ENCODE measurements at places on chromosomes 3 and 15. TPM values are rescaled to one million over a fixed set of nuclear protein-coding genes. Genes with fewer than 3 reads are reported as not detected.

NGLY1 gene
- 38.8 TPM for total RNA-seq

KBTBD12 gene
- total RNA-seq: not detected

ADAMTSL3 gene
- 4.5 TPM for total RNA-seq

LRTM1 gene
- not detected for total RNA-seq

DLL4 gene
- 0.07 TPM for total RNA-seq

SLC15A2 gene
- total RNA-seq: not detected

PRSS50 gene
- total RNA-seq: not detected

NCEH1 gene
- total RNA-seq: 45.2 TPM

HGD gene
- 81.7 TPM for total RNA-seq

LSMEM2 gene
- not detected for total RNA-seq

HDC gene
- total RNA-seq: not detected

MEGF11 gene
- total RNA-seq: not detected

COLQ gene
- not detected for total RNA-seq

CDHR4 gene
- total RNA-seq: not detected

- DNase-seq: no peak
These were observed 12.3 kb upstream of the FOXB1 start for GRCh38 chr15:59991834-59992233.

GRCh38 chr15:88497109-88497765 is 29.7 kb downstream of the MRPS11 start:
- no peak for DNase-seq

- DNase-seq: no peak
These were observed 73.1 kb upstream of the PRR23E start for GRCh38 chr3:127119693-127120464.

GRCh38 chr15:56794165-56794552 is 60.9 kb upstream of the ZNF280D start:
- no peak for DNase-seq

GRCh38 chr3:67064105-67064504 is 66.0 kb downstream of the KBTBD8 start:
- no peak for DNase-seq

GRCh38 chr15:51403072-51403878 is 61.8 kb downstream of the GLDN start:
- DNase-seq: no peak

DNA sequence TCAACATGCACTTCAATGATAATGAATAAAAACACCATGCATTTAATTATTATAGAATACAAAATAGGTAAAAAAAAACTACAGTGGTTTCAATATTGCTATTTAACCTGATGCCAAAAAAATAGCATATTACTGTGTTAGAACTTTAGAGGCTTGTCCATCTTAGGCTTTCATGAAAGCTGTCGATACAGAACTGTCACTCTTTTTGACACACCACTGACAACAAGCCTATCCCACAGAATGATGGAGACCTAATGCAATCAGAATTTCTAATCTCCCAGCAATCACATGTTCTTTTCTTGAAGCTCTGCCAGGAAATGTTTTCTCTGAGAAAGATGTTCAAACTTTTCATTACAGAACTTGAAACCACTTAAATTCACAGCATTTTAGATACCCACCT is 490.3 kb upstream of the EPHA6 start:
- DNase-seq: no peak

DNA sequence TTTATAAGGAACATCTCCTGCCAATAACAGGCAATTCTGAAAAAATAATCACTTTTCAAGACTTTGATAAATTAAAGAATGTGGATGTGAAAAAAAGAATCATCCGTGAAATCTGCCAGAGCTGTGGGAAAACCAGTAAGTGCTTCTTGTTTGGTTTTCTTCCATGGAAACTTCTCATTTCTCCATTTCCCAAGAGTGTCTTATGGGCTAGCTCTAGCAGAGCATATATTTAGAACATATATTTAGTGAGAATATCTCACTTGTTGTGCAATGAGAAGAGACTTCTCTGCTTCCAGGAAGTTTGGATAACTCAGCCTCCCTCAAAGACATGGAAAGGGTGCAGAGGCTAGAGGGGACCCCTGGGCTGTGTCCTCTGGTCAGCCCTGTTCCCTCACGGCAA is 49.9 kb downstream of the COL6A5 start:
- no peak for DNase-seq

- peak; percentile 18 for DNase-seq
These were observed 122.2 kb downstream of the RTP4 start for GRCh38 chr3:187490366-187490765.

DNA sequence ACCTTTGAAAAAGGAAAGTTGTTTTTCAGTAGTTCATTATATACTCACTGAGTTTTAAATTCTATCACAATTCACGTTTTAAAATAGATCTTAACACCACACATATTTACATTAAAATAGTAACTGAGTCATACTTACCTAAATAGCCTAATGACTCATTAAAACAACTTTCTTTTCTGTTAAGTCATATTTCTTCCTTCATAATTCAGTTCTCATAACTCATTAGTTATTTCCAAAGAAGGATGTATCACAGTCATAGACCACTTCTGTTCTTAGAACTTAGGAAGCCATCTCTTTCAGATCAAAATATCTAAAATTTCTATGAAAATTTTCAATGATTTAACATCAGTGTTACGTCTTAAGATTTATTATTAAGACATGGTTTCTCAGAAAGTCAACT is 885.9 kb downstream of the FHIT start:
- no peak for DNase-seq

GRCh38 chr3:70150599-70150998 is 151.1 kb downstream of the SAMMSON start:
- DNase-seq: no peak

GRCh38 chr3:159158213-159158612 is 356.4 kb downstream of the MFSD1 start:
- DNase-seq: no peak

DNA sequence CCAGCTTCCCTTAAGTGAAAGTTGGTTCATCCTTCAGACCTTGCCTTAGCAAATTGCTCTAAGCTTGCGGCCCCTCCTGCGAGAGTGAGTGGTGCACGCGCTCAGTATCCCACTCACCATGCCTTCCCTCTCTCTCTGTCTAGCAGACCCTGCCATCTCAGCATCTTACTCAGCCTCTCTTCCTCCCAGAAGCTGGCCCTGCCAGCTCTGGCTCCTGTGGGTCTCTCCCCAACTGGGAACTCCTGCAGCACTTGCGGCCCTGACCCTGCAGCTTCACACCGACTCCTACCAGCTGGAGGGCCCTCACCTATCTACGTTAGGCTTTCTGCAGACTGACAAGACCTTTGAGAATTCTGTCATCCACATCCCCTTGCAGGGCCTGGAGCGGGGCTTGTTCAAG is 286.1 kb upstream of the TLE3 start:
- DNase-seq: no peak

- DNase-seq: no peak
These were observed 49.2 kb downstream of the KATNBL1 start for GRCh38 chr15:34160735-34161134.

- no peak for DNase-seq
These were observed 111.5 kb upstream of the SELENOK start for GRCh38 chr3:54003136-54003535.

DNA sequence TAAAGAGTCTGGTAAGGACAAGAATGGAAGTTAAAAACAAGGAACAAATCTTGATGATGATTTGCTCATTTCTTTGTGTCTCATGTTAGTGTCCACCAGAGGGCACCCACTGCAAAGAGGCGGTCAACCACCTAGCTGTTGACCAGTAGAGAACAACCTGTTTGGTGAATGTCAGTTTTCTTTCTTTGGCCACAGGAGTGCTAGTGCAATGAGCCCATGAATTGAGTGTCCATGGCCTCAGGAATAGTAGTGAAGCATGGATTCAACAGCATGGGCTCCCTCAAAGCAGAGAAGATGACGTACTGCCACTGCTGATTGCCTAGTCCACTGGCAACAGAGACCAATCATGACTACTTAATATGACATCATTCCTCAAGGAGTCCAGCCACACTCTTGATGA is 10.7 kb upstream of the CNTN6 start:
- DNase-seq: peak; percentile 59

DNA sequence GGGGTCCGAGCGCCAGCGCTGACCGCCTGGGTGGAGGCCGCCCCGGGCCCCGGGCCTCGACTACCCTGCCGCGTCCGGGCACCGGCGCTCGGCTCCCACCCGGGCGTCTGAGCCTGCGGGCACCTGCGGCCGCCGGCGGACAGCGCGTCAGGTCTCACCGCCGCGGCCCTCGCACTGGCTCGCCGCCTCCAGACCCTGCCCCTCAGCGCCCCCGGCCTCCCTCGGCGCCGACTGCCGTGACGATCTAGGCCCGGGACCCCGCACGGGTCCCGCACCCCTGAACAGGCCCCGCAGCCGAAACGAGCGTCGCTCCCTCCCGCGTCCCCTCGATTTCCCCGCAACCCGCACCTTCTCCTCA is 297 bp downstream of the PRC1 start:
- peak; percentile 7 for DNase-seq

Data from Caki2 (cell line).